ENCODE measurements at places on chromosomes 3 and 15. TPM values are rescaled to one million over a fixed set of nuclear protein-coding genes. Genes with fewer than 3 reads are reported as not detected.

Gene DUOX1
- not detected for total RNA-seq

Gene NMNAT3
- total RNA-seq, result 1.7 TPM

Gene TNFSF10
- 0.14 TPM for total RNA-seq

Gene LSAMP
- total RNA-seq, result 0.19 TPM

Gene LRRC2
- not detected for total RNA-seq

Gene NEK10
- 0.64 TPM for total RNA-seq

Gene TMEM207
- not detected for total RNA-seq

Gene FRMD5
- total RNA-seq, result 2.3 TPM

Gene ITIH4
- total RNA-seq, result 0.25 TPM

Gene LSMEM2
- not detected for total RNA-seq

Gene EBLN2
- total RNA-seq, result 0.41 TPM

Gene NOP10
- 491 TPM for total RNA-seq

Gene PRR20G
- total RNA-seq, result 2.4 TPM

Gene SPATA12
- 0.32 TPM for total RNA-seq

Gene SERPINI2
- not detected for total RNA-seq

Gene SLC22A14
- total RNA-seq, result 0.12 TPM

Gene PEX5L
- not detected for total RNA-seq

Gene MCTP2
- total RNA-seq, result not detected

Gene PODXL2
- total RNA-seq, result 10.2 TPM

Gene GPR176
- total RNA-seq, result 7.7 TPM

Gene ZNF662
- not detected for total RNA-seq

Gene TUSC7
- not detected for total RNA-seq

Gene ZNF385D
- not detected for total RNA-seq

Gene GJD2
- total RNA-seq, result not detected

Gene CCR1
- not detected for total RNA-seq

Gene ANKRD34C
- not detected for total RNA-seq

Gene CTXN2
- 0.02 TPM for total RNA-seq

Gene CEP97
- 6.0 TPM for total RNA-seq

Gene IRAK2
- total RNA-seq, result 12.5 TPM

Gene AMT
- total RNA-seq, result 0.36 TPM

Gene SPINK8
- not detected for total RNA-seq

Gene GP5
- total RNA-seq, result 0.02 TPM

Gene SLC9C1
- not detected for total RNA-seq

Gene HYPK
- 4.2 TPM for total RNA-seq

Gene PSTPIP1
- total RNA-seq, result 0.25 TPM

Gene SLC12A1
- not detected for total RNA-seq

Gene PYGO1
- total RNA-seq, result 6.8 TPM

Gene CLDN18
- total RNA-seq, result not detected

All from A549 treated with dexamethasone at 1 μM for 4 hours (cell line).